ENCODE measurements at places on chromosomes 13 and 19.

DNA sequence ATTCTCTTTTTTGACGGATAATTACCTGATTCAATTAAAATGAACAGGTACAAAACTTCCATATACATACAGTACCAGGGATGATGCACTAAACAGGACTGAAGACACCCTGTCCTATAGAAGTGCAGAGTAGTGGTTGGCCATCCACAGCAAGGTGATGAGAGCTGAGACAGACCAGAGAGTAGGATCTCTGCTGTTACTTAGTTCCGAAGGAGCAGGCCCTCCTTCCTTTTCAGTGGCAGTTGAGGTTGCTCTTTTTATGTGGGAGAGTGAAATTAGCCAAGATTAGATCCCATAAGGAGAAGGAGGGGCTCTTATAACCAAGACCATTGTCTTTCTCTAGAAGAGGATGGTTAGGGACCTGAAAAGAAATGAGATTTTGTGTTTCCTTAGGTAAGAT lies 4.0 kb downstream of the PDS5B start:
- no peak overlapping the region for H3K27ac ChIP-seq
- no peak overlapping the region for H3K4me3 ChIP-seq
- H3K36me3 ChIP-seq = peaks cover 27% of the 10 kb centered on the region
- DNase-seq = no peak

- no peaks in the 10 kb centered on the region for H3K36me3 ChIP-seq
- H3K27me3 ChIP-seq = peaks cover 7% of the 10 kb centered on the region
- H3K27ac ChIP-seq = no peak overlapping the region
- no peaks in the 10 kb centered on the region for H3K4me1 ChIP-seq
- no peak overlapping the region for H3K4me3 ChIP-seq
- DNase-seq = no peak
Measured at GRCh38 chr13:98326291-98326690, 149.2 kb upstream of the RNF113B start.

GRCh38 chr13:106241974-106242953 lies 293.2 kb downstream of the EFNB2 start:
- H3K4me1 ChIP-seq = no peaks in the 10 kb centered on the region
- H3K4me3 ChIP-seq = no peak overlapping the region
- no peak for DNase-seq
- H3K27ac ChIP-seq = no peak overlapping the region
- H3K27me3 ChIP-seq = no peaks in the 10 kb centered on the region
- H3K36me3 ChIP-seq = no peaks in the 10 kb centered on the region

- no peak overlapping the region for H3K27ac ChIP-seq
- H3K4me3 ChIP-seq = no peak overlapping the region
- no peaks in the 10 kb centered on the region for H3K36me3 ChIP-seq
- peaks cover 4% of the 10 kb centered on the region for H3K27me3 ChIP-seq
- no peak for DNase-seq
Measured at GRCh38 chr13:51057906-51058305, 53.2 kb downstream of the C13orf42 start.

- H3K36me3 ChIP-seq = peaks cover 45% of the 10 kb centered on the region
- peaks cover 2% of the 10 kb centered on the region for H3K27me3 ChIP-seq
- peak; percentile 74 for DNase-seq
- H3K4me1 ChIP-seq = peaks cover 94% of the 10 kb centered on the region
Measured at GRCh38 chr13:24271601-24272451, 37.6 kb upstream of the C1QTNF9 start.
